Central memory CD8-positive, alpha-beta T cell (primary cell): ENCODE measurements at places on chromosomes 3 and 15.
A peak's percentile ranks its signal among the peaks of the same experiment; 100 is the strongest.

- no peak overlapping the region for H3K4me3 ChIP-seq
- no peaks in the 10 kb centered on the region for H3K27me3 ChIP-seq
- H3K36me3 ChIP-seq = no peaks in the 10 kb centered on the region
- no peak for DNase-seq
- no peaks in the 10 kb centered on the region for H3K4me1 ChIP-seq
Observed at GRCh38 chr3:24457719-24458118, 36.9 kb downstream of the THRB start.

DNA sequence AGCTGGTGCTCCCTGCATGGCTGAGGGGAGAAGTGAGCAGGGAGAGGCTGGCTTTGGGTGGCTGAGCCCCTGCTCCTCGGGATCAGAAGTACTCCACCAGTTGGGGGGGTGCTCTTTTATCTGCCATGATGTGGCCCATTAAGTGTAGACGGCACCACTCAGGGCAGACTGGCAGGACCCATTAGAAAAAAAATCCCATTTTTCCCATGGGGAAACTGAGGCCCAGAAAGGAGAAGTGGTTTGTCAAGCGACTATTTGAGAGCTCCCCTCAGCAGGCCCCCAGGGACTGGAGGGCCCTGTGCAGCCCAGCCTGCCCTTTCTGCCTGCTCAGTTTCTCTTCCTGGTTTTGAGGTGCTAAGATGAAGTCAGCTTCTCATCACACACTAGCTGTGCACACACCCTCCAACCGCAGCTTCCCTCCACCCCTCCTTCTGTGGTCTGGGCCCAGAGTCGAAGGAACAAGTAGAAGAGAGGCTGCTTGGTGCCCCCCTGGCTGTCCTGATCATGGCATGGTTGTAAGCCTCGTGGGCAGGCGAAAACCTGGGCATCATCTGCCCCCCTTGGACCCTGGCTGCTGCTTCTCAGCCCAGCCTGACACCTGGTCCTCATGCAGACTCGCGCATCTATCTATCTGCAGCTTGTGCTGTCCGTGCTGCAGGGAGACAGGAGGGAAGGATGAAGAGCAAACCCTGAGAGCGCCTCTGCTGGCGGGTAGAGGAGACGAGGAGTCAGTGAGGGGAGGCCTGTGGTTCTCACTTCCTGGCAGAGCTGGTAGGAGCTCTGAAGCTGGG, 5.6 kb downstream of the CSK start:
- no peaks in the 10 kb centered on the region for H3K27me3 ChIP-seq
- H3K27ac ChIP-seq = peak overlapping the region; percentile 93
- peaks cover 88% of the 10 kb centered on the region for H3K4me1 ChIP-seq
- H3K4me3 ChIP-seq = peak overlapping the region; percentile 79

DNA sequence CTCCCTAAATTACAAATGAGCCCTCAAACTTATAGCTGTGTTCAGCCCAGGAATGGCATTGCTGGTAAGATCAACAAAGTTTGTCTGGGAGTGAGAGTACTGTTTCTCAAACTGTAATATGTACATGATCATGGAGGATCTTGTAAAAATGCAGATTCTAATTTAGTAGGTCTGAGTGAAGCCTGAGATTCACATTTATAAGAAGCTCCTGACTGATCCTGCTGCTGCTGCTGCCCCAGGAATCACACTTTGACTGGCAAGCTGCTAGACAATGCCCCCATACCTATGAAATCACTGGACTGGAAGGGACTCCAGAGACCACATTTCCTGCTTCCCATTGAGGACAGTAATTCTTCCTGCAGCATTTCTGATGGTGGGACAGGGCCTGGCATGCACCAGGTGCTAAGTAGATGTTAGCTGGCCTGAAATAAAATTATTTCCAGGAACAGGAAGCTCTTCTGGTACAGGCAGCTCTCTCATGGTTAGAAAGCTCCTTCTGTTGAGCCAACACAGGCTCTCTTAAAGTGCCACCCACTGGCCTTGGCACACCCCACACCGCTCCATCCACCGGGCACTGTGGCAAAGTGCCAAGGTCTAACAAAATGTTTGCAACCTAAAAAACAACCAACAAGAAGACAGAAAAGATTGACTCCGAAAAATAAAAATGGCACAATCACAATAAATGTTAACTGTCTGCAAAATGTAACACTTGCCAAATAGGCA, 36.7 kb upstream of the ZNF710 start:
- no peak overlapping the region for H3K27ac ChIP-seq
- H3K4me3 ChIP-seq = no peak overlapping the region
- H3K36me3 ChIP-seq = no peaks in the 10 kb centered on the region
- no peak for DNase-seq
- H3K27me3 ChIP-seq = no peaks in the 10 kb centered on the region
- H3K4me1 ChIP-seq = no peaks in the 10 kb centered on the region

DNA sequence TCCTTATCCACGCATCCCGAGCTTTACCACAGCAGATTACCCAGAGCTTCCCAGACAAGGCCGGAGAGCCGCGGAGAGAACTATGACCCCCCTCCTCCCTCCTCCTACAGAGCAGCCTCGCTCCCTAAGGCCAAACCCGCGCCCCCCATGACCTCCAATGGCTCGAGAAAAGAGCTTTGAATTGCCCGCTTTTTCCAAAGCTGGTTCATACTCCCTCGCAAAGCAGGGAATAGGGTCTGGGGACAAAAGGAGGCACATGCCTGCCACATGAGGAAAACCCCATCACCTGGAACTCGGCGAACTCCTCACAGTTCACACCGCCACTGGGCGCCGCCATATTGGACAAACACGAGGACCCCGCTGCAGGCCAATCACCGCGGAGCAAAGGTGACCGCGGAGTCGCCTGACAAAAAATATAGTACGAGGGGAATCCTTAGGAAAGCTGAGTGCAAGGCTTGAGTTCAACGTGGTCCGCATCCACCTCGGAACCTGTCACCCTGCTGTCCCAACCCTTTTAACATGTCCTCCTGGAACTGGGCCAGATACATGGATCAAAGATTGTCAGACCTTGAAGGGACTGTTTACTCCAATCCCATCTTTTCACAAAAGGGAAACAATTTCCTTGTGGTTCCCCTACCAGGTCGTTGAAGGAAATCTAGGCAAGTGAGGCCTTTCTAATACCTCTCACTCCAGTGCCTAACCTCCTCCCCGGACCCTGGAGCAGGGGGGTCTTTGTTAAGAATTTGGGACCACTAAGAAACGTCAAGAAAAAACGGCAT, at the start of gene MIX23:
Gene MIX23 (minus strand): TSS at position 344 of the 779 bp plus-strand sequence. CDS start 7 bp downstream, at position 337.
- H3K27me3 ChIP-seq = no peaks in the 10 kb centered on the region
- H3K27ac ChIP-seq = peak within 1 kb of the TSS; percentile 84
- peak within 1 kb of the TSS; percentile 90 for H3K4me3 ChIP-seq

- H3K36me3 ChIP-seq = peaks cover 32% of the 10 kb centered on the region
- H3K4me1 ChIP-seq = no peaks in the 10 kb centered on the region
- no peak for DNase-seq
- H3K27me3 ChIP-seq = no peaks in the 10 kb centered on the region
Observed at GRCh38 chr3:134476306-134476705, 9.5 kb downstream of the ANAPC13 start.
